Choroid plexus epithelial cell (primary cell): ENCODE measurements at places on chromosomes 3 and 15.

GRCh38 chr15:78415284-78415683, 22.7 kb upstream of the IREB2 start:
- DNase-seq, result peak; percentile 67

DNA sequence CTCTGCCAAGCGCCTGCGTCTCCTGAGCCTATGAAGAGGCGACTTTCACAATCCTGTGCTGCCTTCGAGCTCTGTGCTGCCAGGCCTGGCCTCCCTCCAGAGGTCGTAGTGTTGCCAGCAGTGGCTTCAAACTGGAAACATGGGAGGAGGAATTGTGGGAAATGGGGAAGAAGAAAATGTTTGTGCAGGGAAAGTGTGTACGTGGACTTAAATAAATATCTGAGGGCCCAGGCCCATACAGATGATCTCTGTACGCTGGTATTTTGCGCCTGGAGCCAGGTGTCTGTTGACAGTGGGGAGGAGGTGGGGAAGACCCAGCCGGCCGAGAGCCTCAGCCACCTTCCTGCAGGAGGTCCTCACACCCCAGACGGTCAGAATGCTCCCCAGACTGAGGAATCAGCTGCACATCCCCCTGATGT, 44.6 kb downstream of the ZBTB38 start:
- peak; percentile 80 for DNase-seq

GRCh38 chr3:39254806-39255449, 24.9 kb downstream of the CX3CR1 start:
- peak; percentile 6 for DNase-seq

DNA sequence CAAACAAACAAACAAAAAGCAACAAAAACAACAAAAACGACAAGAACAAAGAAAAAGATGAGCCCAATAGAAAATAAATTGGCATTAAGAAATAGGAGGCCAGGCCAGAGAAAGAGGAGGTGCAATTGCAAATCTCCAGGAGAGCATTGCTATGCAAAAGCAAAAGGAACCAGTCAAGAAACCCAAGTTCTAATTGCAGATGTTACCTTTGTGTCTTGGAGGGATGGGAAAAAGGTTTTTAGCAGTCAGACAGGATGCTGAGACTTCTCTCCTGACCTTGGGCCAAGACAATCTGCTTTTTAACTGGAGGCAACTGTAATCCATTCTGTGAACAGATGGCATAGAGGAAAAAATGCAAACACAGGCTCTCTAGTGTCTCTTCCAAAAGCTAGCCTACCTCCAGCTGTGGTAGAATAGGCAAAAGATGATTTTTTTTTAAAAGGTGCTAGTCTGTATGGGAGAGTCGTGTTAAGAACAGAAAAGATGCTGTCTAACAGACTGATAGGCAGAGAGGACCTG, 56.4 kb downstream of the LSAMP start:
- no peak for DNase-seq

DNA sequence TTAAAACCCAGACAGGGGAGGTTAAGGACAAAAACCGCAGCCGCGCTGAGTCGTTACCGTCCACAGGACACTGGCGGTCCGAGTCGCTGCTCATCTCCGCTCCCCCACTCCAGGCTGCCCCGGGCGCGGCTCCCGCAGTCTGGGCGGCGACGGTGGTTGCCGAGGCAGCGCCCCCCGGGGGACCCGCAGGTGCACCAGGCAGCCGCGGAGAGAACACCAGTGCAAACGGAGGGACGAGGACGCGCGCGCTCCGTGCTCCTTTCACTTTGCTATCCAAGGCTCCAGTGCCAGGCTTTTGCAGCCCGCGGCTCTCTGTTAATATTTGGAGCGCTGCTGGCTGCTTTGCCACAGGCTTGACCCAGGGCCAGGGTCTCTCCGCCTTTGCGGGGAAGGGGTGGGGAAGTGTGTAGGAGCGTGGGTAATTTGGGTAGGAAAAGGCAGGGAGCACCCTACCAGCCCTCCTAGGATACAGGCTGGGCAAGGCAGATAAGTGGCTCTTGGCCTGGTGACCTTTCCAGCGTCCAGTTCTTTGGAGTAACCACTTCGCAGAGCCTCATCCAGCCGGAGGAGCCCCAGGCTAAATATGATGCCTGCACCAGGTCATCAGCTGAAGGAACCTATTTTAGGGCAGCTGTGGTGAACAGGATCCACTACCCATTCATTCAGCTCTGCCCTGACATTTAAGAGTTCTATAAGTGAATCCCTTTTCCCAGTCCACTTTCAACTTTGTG, at the start of gene GADL1:
Gene GADL1, minus strand, starts transcription at position 141 of the 731 bp plus-strand sequence. Its CDS starts 47 bp downstream, at position 94.
- peak; percentile 23 for DNase-seq

DNA sequence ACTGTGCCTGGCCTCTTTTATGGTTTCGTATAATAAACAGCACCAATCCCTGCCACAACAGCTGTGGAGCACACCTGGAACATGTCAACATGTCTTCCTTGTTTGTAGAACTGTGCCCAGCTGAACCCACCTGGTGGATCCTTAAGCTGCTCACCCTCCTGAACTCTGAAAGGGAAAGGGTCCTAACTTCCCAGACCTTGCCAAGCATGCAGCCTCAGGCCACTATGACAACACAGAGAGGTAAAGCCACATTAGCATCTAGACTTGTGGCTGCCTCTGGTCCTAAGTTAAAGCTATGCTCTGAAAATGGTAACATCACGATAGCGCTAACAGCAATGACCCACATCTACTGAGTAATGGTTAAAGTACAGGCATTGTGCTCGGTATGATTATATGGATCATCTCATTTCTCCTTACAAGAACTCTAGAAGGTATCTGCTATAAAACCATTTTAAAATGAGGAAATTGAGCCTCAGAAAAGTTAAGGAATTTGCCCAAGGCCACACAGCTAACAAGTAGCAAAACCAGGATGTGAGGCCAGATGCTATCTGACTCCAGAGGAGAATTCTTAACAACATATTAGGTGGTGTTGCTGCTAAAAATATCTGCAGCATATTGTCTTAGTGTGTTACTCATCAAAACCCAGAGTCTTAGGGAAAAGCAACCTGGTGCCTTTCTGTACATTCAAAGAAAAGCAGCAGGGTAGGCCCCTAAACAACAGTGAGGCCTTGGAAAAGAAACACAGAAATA, 23.1 kb upstream of the HERC1 start:
- DNase-seq, result peak; percentile 62

GRCh38 chr3:178109691-178110090, 426.5 kb upstream of the KCNMB2 start:
- no peak for DNase-seq

- peak; percentile 22 for DNase-seq
These were observed 708 bp downstream of the SEC22A start for GRCh38 chr3:123202451-123202850.

DNA sequence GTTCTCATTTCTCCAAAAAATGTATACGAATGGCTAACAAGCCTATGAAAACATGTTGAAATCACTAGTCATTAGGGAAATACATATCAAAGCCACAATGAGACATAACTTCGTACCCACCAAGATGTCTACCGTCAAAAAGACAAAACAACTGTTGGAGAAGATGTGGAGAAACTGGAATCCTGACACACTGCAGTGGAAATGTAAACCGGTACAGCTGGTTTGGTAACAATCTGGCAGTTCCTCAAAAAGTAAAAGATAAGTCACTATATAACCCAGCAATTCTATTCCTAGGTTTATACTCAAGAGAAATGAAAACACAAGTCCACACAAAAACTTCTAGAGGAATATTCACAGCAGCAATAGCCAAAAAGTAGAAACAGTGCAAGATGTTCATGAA, 7.0 kb downstream of the SCAPER start:
- no peak for DNase-seq

GRCh38 chr3:40130721-40131120, 178.8 kb upstream of the EIF1B start:
- no peak for DNase-seq

GRCh38 chr15:46265664-46266347, 631.0 kb downstream of the SQOR start:
- DNase-seq, result no peak

- DNase-seq, result no peak
These were observed 14.9 kb downstream of the TGM5 start for GRCh38 chr15:43251871-43252250.

DNA sequence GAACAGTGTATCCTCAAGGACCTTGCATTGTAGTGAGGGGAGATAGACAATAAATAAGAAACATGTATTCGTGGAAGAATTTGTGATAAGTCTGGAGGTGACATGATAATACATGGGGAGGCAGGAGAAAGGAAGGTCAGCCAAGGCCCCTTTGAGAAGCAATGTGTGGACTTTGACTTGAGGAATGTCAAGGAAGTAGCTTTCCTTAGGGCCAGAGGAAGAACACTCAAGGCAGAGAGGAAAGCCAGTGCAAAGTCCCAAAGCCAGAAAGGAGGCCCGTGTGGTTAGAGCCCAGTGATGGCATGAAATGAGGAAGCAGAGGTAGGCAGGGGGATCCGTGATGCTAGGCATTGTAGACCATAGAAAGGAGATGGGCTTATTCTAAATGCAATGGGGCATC, 192.2 kb downstream of the NR1D2 start:
- no peak for DNase-seq

GRCh38 chr3:95334461-95334860, 1271.6 kb downstream of the NSUN3 start:
- no peak for DNase-seq

GRCh38 chr3:47108546-47108945, 55.4 kb downstream of the SETD2 start:
- peak; percentile 42 for DNase-seq

DNA sequence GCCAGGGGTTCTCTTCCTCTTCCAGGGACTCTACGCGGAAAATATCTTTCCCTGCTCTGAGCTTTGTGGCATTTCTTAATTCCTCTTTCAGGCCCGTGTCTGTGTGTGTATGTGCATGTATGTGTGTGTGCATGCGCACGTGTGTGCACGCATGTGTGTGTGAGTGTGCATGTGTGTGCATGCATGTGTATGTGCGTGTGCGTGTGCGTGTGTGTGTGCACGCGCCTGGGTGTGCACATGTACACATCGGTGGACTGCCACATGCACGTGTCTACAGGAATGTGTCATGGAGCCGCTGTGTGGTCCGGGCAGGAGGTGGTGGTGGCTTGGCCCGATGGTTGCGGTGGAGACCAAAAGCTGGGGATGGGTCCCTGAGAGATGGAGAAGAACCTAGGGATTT, 133.0 kb downstream of the FBLN2 start:
- no peak for DNase-seq

- no peak for DNase-seq
These were observed 683.5 kb downstream of the TUSC7 start for GRCh38 chr3:117393119-117393518.

DNA sequence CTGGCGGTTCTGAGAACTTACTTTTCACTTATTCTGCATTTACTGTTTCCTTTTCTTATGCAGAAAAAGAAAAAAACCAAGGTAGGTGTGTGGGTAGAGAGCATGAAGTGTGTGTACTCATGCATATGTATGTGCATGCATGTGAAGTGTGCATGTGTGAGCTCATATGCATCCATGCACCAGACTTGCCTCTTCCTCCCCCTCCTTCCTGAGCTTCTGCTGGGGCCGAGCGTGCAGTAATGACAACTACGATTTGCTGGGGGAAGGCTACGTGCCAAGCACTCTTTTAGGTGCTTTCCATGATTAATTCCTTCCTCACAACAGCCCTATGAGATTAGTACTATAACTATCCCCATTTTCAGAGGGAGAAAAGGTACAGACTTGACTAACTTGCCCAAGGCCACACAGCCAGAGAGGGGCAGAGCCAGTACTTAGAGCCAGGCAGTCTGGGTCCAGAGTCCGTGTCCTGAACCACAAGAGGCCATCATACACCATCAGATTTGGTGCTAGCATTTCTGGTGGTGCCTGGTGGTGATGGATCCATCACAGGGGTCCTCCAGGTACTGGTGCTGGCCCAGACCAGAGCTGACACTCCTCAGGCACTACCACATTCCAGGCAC, 46.7 kb downstream of the CAPN3 start:
- no peak for DNase-seq

- no peak for DNase-seq
These were observed 13.2 kb upstream of the SLC7A14 start for GRCh38 chr3:170599091-170599490.

DNA sequence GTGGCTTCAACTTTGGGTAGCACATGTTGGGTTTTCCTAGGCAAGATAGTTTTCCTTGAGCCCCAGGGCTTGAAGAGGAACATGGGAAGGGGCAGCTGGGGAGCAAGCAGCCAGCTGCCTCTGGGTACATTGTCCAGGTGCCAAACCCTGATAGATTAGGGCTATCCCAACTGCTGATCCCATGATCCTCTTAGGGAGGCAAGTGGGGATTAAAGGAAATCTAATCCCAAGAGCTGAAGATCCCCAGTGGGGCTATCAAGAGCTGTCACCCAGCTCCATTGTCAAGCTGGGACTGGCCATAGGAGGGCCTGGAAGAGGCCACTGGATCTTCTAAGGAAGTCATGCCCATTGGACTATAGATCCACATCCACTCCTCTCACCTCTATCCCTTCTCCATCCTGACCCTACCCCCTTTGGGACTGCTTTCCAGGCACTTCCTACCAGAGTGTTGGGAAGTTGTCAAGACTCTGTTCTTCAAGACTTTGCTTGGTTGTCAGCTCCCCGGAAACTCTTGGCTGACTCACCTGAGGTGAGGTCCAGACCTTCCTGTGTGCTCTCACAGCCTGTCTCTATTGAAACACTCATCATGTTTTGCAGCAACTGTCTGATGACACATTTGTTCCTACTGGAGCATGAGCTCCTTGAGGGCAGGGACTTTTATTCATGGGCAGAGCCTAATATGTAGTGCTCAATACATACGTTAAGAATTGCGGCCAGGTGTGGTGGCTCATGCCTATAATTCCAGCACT, 5.9 kb downstream of the CAMK2N2 start:
- no peak for DNase-seq

- peak; percentile 42 for DNase-seq
These were observed 56.7 kb upstream of the LMOD3 start for GRCh38 chr3:69178838-69179739.

DNA sequence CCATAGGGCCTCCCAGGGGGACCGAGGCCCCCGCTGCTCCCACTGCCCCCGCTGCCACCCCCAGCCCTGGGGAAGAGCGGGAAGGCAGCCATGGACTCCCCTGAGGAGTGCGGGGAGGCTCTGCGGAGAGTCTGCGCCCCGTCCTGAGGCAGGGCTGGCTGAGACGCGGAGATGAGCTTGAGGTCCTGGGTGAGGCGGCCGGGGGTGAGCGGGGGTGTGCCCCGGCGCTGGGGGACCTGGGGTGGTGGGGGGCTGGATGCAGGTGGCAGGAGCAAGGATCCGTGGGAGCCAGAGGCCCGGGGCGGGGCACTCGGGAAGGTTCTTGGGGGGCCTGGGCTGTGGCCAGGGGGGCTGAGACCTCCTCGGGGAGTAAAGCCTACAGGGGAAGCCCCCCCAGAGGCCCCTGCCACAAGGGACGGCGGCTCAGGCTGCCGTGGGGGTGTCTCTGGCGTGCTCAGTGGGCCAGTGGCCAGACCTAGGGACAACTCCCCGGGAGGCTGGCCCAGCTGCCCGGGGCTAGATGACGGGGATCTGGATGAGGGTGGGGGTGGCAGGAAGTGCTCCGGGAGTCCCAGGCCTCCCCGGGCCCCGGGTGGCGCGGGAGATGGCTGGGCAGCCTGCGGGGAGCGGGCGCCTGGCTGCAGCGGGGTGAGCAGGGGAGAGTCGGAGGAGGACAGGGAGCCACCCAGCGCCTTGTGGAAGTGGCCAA, 45.9 kb downstream of the HCN4 start:
- no peak for DNase-seq
